ENCODE measurements at places on chromosomes 3 and 15.

DNA sequence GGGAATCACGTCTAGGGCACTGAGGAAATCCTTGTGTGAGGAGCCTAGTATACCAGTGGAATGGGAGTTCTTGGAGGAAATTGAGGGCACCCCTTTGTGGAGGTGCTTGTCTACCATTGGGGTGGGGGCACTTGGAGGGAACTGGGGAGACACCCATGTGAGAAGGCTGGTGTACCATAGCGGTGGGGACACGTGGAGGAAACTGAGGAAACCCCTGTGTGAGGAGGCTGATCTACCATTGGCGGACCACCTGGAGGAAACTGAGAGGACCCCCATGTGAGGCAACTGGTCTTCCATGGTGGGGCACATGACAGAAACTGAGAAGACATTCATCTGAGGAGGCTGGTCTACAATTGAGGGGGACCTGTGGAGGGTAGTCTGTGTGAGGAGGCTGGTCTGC is 164.5 kb downstream of the FBLN2 start:
- no peak for DNase-seq

GRCh38 chr3:16504242-16504641 is 9.3 kb downstream of the RFTN1 start:
- DNase-seq: no peak

GRCh38 chr3:70816346-70816745 is 503.9 kb upstream of the MDFIC2 start:
- DNase-seq: no peak

DNA sequence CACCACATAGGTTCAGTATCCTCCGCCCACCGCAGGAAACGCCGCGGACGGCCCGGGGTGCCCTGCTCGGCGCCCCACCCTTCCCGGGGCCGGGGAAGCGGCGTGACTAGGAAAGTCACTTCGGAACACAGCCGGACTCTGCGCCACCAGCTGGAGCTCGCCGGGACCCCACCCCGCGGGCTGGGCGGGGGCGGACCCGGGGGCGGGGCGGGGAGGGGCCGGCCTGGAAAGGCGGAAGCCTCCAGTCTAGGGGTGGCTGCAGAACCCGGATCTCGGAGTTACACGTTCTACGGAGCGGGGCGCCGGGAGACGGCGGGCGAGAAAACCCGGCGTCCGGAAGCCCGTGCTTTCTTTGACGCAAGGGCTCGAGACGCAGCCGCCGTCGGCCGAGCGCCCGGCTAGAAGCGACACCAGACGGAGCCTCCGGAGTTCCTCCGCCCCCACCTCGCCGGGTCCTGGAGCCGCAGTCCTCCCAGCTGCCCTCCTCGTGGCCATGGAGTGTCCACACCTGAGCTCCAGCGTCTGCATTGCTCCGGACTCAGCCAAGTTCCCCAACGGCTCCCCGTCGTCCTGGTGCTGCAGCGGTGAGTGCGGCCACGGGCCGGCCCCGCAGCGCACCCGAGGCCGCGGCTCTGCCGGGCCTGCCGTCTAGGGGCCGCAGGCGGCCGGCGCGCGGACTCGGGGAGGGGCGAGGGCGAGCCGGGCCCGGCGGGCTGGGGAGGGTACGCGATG is at the start of gene USP3:
USP3 (plus strand) TSS at position 347 of the 732 bp plus-strand sequence; CDS start at position 494, 147 bp downstream.
- peak; percentile 92 for DNase-seq

GRCh38 chr15:94015324-94015723 is 216.0 kb upstream of the MCTP2 start:
- no peak for DNase-seq

DNA sequence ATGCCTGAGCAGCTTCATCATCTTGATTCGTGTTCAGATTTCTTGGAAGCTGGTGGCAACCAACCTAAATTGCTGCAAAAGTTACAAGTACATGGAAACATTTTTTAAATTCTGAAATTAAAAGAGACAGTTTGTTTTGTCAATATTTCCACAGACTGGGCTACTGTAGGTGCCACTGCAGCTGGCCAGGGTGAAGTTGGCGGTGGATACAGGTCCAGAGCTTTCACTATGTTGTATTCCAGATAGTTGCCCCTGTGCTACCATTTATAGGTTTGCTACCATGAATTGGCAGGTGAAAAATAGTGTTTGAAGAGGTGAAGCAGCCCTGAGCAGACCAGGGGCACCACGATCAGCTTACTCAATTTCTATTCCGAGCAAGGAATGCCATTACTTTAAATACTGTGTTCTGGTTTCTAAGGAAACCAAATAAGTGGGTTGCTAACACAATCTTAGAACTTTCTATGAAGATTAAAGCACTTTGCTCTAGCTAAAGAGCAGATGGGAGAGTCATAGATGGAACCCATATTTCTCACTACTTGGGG is 21.2 kb upstream of the SHC4 start:
- peak; percentile 47 for DNase-seq

DNA sequence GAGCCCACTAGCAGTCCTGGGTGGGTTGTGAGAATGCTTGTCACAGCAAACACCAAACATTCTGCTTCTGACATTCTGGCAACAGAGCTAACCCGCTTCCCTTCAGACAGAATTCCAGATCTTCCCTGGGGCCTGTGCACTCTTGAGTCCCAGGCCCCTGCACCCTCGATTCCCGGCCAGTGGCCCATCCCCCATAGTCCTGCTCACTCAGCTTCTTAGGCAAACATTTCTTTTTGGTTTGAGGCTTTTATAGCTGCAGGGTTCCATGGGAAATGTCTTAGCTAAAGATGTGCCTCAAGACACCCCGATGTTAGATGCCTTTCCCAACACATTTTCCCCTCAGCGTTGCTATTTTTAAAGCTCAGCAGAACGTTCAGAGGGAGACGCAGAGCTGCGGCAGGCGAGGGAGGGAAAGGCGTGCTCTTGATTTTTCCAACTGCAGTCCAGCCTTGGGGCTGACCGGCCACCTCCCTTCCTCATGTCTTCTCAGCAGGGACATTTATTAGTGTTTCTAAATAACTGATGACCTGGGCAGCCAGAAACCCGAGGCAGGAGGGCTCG is 35.2 kb downstream of the ABTB1 start:
- peak; percentile 47 for DNase-seq

GRCh38 chr3:172201870-172202236 is 162.5 kb downstream of the FNDC3B start:
- peak; percentile 96 for DNase-seq

DNA sequence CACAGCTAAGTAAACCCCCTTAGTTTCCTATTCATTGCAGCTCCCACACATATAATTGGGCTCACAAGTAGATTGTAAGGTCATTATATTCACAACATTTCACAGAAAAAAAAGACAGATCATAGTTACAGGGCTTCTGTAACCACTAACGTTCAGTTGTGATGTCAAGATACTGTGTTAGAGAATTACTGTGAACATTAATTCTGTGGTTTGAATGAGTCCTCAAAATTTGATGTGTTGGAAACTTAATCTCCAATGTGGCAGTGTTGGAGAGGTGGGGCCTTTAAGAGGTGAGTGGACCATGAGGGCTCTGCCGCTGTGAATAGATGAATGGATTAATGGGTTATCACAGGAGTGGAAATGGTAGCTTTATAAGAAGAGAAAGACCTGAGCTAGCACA is 21.3 kb downstream of the GRK7 start:
- no peak for DNase-seq

GRCh38 chr15:68635141-68635540 is 56.3 kb downstream of the CORO2B start:
- DNase-seq: no peak

DNA sequence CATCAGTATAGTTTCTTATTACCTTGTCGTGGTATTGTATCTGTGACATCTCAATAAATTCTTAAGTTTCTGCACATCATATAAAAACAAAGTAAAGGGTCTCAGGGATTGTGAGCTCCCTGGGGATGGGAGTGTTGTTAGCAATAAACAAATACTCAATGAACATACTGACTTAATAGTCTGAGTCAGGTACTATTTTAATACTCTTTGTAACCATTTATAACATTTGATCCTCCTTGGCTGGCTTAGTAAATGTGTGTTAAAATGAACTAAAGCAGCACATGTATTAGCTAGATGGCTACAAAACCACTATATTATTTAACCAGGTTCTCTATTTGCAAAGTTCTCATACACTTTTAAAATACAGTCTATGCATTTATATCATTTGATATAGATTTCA is 1.8 kb downstream of the ICE2 start:
- no peak for DNase-seq

DNA sequence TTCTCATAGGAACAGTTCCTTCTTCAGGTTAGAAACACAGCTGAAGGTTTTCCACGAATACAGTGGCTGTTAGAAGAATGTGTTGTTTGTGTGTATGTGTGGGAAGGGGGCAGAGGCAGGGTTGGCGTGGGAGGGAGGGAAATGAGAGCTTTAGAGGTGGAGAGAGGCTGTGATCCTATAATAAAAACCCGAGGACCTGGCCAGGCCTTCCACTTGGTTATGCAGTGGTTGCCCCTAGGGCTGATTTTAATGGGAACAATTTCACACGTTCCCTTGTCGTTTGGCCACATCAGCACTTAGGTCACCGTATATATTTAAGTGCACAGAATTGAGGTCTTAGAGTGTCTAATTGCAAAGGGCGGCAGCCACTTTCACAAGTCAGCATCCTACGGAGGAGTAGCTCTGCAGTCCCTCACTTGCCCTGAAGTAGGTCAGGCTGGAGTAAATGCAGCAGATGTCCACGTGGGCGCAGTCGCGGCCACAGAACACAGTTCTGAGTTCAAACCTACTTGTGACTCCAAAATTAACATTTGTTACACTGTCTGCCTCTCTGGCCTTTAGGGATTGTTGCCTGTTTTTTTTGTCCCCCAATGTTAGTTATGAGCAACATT is 85.6 kb downstream of the PDCD6IP start:
- no peak for DNase-seq

GRCh38 chr15:58330741-58331559 is 100.8 kb upstream of the LIPC start:
- DNase-seq: no peak

GRCh38 chr15:86959254-86959653 is 879.6 kb downstream of the AGBL1 start:
- no peak for DNase-seq

GRCh38 chr3:157074490-157074889 is 85.5 kb downstream of the CCNL1 start:
- DNase-seq: no peak

DNA sequence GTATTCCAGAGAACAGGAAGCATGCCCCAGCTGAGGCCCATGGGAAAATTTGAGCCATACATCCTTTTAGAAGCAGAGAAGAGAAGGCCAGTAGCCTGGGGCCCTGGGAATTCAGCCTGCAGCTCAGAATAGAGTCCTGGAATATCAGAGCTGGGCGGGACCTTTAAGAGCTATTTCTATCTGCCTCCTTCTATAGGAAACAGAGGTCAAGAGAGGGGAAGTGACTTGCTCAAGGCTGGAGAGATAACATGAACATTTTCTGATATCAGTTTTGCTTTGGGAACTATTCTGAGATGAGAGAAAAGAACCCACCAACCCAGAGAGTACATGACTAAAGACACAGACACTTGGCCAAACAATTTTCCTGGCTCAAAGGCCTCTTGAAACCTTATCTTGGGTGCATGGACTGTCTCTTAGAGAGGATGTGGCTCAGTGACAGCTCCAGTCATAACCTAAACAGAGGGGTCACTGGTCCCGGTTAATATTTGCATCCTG is 26.0 kb downstream of the MASP1 start:
- DNase-seq: peak; percentile 51

DNA sequence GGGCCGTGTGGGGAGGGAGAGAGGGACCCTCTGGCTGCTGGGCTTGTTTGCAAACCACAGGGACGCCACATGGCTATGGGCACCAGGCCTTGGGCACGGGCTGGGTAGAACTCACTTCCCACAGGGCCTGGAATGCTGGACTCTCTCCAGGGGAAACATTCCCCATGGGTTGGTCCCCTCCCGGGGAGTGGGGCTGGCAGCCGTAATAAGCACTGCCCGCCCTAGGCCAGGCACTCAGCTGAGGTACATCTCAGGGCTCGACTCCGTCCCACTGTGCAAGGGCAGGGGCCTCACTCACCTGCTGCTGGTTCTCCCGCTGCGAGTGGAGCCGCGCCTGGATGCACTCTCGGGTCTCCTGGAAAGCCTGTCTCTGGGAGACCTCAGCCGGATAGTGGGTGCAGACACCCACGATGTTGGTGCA is 96.7 kb downstream of the ADCY5 start:
- DNase-seq: peak; percentile 30

DNA sequence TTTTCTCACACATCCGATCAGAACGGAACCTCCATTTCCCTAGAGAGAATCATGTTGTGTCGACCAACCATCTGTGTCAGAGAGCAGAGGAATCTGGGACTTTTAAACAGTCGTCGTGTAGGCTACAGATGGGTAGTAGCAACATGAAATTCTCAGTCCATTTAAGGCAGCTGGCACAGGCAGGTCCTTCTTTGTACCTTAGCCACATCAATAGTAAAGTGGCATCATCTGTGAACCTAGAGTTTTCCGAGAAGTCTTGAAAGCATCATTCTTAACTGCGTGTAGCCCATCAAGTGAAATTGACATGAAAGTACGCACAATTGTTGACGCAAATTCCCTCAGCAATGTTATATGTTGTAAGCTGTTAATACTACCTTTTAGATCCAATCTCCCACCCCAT is 114.5 kb upstream of the GRM7 start:
- DNase-seq: no peak

GRCh38 chr15:64422697-64423096 is 35.1 kb downstream of the TRIP4 start:
- no peak for DNase-seq

All from fibroblast of skin of back (primary cell).